ENCODE measurements at places on chromosomes 3 and 15.

DNA sequence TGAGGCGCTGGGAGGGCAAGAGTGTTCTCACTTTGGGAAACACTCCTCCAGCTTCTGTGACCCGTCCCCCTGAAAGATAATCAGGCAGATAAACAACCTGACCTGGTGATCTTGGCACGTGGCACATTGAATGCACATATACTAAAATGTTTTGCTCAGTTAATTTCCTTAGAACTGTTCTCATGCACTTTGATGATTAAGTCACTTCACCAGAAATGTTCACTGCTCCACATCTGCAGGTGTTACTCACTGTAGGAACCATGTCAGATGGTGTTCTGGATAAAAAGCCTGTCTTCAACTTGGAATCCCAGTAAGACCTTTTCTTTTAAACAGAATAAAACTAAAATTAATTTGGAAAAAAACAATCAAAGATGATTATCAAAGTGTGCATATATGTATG is 24.6 kb upstream of the NIPA2 start:
- no peak for DNase-seq

DNA sequence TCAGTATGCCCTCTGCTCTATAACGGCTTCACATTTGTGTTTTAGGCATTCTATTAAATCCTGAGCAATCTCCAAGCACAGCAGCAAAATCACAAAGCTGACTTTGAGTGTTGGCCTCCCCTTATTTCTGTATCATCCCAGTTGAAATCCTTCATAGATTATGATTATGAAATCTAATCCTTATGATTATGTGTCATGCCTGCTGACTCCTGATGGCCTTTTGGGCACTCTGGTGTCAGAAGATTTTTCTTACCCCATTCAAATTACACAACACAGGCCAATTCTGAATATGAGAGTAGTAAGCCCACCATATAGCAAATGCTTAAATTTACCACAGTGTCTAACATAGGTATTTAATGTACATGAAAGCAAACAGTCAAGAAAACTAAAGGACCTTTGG is 34.3 kb downstream of the CDV3 start:
- no peak for DNase-seq

DNA sequence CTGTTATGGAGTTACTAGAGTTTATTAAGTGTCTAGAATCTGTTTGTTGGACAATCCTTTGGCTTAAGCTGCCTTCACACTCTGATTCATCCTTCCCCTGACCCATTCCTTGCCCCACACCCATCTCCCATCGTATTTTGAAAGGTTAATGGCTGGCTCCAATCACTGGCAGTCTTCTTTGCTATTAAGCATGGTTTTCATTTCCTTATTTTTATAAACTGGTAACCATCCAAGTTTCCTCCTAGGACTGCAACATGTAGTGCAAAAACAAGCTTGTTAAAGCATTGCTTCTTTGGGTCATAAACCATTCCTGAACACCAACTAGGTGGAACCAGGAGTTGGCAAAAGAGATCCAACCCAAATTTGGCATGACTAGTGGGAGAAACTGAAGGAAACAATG is 148.4 kb downstream of the DTWD1 start:
- DNase-seq, result no peak

DNA sequence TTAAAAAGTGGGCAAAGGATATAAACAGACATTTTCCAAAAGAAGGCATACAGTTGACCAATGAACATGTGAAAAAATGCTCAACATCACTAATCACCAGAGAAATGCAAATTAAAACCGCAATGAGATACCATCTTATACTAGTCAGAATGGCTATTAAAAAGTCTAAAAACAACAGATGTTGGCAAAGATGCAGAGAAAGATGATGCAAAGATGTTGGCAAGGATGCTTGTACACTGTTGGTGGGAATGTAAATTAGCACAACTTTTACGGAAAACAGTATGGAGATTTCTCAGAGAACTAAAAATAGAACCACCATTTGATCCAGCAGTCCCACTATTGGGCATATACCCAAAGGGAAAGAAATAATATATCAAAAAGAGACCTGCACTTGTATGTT is 53.5 kb downstream of the TLNRD1 start:
- DNase-seq, result no peak

- DNase-seq, result no peak
These were observed 325.7 kb downstream of the NEK10 start for GRCh38 chr3:27043328-27043955.

- no peak for DNase-seq
These were observed 176.1 kb upstream of the THBS1 start for GRCh38 chr15:39404767-39405181.

DNA sequence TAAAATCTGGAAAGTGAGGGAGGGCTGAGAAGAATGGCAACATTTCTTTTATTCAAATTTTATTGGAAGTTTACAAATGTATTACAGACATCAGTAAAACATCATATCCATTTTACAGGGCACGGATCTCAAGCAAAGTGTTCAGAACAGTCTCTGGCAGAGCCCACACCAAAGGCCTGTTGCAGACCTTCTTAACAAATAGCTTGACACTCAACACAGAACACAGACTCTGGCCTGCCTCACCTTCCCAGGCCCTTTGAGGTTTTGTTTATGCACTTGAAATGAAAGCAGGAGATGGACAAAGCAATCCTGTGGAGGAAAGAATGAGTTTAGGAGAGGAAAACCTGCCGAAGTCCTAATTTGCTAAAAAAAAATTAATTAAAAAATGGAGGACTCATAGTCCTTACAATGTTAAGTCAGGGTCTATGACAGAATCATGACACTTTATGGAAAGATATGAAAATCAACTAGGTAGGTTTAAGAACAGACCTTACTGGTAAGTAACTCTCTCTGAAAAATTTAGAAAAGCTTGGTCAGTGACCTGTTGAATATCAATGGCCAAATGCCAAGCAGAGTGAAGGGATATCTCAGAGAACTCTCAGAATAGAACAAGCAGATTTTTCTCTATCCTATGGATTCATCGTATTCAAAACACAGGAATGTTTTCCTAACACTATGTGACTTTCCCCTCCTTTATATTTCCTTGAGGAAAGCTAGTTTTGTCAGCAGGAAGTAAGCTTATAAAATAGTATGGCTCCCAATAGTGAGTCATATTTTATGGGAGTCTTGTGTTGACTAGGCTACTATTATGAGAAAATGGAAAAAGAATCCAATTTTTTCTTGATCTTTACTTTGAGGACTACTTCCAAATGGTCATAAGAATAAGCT is 70.8 kb upstream of the PSMD6 start:
- no peak for DNase-seq

DNA sequence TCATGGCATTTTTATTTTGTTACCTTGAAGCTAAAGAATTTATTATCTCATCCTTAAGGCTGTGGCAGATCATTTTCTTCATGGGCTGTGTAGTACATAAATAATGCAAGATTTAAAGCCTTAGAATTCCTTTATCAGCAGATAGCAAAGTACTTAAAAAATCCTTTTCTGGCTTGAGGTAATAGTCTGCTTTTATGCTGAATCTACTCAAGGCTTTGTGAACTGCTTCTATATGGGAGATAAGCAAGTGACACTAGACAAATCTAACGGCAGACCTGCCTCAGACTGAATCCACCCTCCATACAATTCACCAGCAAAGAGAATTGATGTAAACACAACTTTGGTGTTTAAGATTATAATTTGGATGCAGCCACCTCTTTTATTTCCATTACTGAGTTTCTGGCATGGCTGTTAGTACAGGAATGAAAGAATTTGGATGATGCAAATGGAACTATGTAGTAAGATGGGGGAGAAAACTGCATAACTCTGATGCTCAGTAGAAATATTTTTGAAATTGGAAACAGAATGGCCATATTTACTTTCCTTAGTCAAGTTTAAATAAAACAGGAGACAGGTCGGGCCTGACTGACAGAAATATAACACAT is 1121.5 kb downstream of the NAALADL2 start:
- no peak for DNase-seq
